ENCODE measurements at places on chromosomes 12 and 14. TPM values are rescaled to one million over a fixed set of nuclear protein-coding genes. Genes with fewer than 3 reads are reported as not detected.

The HSPA2 gene
- 7.2 TPM for polyA plus RNA-seq

The PARP2 gene
- polyA plus RNA-seq: 30.5 TPM

The LUM gene
- 333 TPM for polyA plus RNA-seq

The OASL gene
- 1.9 TPM for polyA plus RNA-seq

The HRK gene
- 0.09 TPM for polyA plus RNA-seq

The FKBP4 gene
- polyA plus RNA-seq: 83.4 TPM

The DAO gene
- polyA plus RNA-seq: not detected

The COX8C gene
- not detected for polyA plus RNA-seq

The GALC gene
- polyA plus RNA-seq: 60.7 TPM

The JPH4 gene
- polyA plus RNA-seq: 5.9 TPM

The BICDL1 gene
- 24.0 TPM for polyA plus RNA-seq

The KLHDC2 gene
- 43.4 TPM for polyA plus RNA-seq
